Left renal cortex interstitium (tissue), 4 donors: ENCODE measurements at places on chromosomes 5 and 9. TPM values are rescaled to one million over a fixed set of nuclear protein-coding genes. Genes with fewer than 3 reads are reported as not detected.

FAM193B gene
- polyA plus RNA-seq, result 115 TPM

C9 gene
- 0.44 TPM for polyA plus RNA-seq

DNA sequence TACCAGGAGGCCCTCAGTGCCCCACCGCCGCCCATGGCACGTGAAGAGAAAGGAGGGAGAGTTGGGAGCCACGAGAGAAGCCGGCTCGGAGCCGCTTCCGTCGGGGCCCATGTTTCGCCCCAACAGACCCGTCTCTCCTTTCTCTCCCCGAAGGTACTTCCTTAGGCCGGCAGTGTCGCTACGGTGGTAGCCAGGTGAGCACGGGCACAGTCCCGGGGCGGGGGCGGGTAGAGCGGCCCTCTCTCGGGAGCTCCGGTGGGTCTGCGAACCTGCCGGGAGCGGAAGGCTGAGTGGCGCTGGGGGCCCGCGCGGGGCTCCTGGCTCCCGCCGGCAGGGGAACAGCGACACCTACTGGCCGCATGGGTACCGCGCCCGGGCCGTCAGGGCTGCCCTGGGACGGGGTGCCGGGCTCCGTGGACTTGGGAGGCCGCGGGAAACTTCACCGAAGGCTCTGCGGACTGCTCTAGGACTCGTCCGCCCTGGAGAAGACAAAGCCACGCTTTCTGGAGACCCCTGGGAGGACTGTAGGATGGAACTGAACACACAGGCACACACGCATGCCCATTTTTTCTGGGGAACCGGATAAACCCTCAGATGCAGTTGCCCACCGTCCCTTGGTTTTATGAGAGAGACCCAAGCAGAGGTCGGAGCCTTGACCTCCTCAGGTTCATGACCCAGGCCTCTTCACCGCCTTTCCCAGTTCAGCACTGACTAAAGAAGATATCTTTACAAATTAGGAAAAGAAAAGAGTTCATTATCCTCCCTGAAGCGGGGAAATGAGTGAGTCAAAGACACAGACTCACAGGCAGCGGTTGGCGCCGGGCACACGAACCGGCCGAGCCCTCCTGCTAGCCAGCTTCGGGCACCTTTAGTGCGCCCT is 202.5 kb downstream of the MEF2C start:
- no peak for DNase-seq

GRCh38 chr5:43110606-43111170 is 10.0 kb upstream of the ZNF131 start:
- no peak for DNase-seq

- DNase-seq, result no peak
Measured at GRCh38 chr5:153742060-153742459, 251.6 kb downstream of the GRIA1 start.

DNA sequence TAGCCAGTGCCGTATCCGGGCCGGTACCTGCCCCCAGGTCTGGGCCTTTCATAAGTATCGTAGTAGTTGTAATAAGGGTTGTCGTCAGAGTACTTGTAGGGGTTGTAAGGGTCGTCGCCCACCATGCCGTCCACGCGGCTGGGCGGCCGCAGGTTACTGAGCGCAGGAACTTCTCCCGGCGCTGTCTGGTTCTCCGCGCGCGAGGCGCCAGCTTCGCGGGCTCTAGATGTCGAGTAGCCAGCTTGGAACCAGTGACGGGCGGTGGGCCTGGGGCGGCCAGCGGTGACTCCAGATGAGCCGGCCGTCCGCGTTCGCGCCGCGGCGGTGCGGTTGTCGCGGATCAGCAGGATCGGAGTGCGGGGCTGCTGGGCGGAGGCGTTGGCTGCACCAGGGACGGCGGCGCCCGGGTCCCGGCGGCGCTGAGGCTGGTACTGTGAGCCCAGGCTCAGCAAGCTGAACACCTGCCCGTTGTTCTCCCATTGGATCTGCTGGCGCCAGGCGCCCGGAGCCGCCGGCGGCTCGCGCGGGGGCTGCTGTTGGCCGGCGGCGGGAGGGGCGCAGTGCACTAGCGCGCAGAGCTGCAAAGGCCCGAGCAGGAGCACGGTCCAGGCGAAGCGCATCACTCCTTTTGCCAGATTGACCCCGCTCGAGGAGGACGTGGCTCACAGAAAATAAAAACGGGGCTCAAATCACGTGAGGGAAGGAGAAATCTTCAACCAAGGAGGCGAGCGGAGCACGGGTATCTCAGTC is 518 bp downstream of the LOX start:
- DNase-seq, result peak; percentile 42

DNA sequence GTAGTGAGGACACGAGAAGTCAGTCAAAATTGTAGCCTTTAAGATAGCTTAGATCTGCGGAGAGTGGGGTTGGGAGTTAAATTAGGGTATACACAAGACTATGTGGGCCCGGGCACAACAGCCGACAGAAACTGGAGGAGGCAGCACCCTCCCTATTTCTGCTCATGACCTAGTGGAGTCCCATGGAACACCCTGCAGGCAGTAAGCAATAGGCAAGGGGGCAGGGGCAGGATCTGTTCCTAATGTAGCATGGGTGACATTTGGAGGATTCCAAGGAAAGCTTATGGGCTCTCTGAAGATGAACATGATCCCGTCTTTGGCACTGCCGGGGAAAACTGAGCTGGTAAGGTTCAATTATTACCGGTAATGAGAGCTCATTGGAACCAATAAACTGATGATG is 67.0 kb downstream of the FEM1C start:
- no peak for DNase-seq

DNA sequence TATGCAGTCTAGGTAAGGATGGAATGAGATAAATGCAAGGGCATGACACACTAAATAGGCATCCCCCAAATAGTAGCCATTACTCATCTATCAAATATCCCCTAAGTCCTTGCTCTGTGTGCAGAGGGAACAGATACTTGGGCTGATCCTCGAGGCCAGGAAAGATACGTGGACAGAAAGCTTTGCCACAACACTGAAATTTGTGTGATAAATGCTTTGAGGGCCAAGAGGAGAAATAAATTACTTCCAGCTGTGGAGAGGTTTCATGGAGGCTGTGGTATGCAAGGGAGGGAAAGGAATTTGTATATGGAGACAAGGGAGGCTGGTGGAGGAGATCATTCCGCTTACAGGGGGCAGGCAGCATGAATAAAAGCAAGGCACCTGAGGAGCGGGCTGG is 18.5 kb downstream of the ATOX1 start:
- DNase-seq, result no peak
